ENCODE measurements at places on chromosomes 16 and 17. TPM values are rescaled to one million over a fixed set of nuclear protein-coding genes. Genes with fewer than 3 reads are reported as not detected.
A peak's percentile ranks its signal among the peaks of the same experiment; 100 is the strongest.

The RNF112 gene
- total RNA-seq = 3.1 TPM

The FOXF1 gene
- not detected for total RNA-seq

GRCh38 chr17:80468242-80468641 lies 8.2 kb downstream of the NPTX1 start:
- ATAC-seq = no peak

GRCh38 chr16:18853694-18854093 lies 52.3 kb upstream of the ARL6IP1 start:
- peak; percentile 48 for ATAC-seq

DNA sequence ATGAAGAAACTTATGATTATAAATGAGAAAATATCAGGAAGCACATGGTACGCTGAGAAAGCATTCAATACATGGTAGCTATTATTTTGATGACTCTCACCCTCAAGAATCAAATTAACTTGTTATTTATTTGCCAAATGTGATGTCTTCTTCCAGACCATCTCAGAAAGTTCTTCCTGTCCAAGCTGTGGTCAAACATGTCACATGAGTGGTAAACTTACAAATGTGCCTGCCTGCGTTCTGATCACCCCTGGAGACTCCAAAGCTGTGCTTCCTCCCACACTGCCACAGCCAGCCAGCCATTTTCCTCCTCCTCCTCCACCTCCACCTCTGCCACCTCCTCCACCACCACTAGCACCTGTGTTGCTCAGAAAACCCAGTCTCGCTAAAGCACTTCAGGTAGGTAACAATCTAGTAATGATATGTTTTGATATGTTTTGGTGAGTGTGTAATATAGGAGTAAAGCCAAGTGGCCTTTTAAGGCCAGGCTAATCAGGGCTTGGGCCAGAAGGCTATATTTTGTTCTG lies 16.4 kb upstream of the SMG8 start:
- ATAC-seq = no peak

- peak; percentile 8 for ATAC-seq
Observed at GRCh38 chr17:81294512-81295030, 536 bp downstream of the SLC38A10 start.

DNA sequence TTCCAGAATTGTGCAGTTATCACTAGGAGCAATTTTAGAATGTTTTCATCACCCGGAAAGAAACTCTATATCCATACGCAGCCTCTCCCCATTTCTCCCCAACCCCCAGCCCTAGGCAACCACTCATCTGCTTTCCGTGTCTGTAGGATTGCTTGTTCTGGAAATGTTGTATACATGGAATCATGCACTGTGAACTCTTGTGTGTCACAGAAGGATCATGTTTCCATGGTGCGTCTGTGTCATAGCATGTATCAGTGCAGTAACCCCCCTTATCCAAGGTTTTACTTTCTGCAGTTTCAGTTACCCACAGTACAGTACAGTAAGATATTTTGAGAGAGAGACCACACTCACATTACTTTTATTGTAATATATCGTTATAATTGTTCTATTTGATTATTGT lies 299.4 kb downstream of the CPPED1 start:
- no peak for ATAC-seq

The BLMH gene
- 24.3 TPM for total RNA-seq

GRCh38 chr17:43782913-43783680 lies 2.9 kb downstream of the CFAP97D1 start:
- no peak for ATAC-seq

GRCh38 chr16:56677474-56677873 lies 4.8 kb upstream of the MT1X start:
- no peak for ATAC-seq

The ERN2 gene
- not detected for total RNA-seq

DNA sequence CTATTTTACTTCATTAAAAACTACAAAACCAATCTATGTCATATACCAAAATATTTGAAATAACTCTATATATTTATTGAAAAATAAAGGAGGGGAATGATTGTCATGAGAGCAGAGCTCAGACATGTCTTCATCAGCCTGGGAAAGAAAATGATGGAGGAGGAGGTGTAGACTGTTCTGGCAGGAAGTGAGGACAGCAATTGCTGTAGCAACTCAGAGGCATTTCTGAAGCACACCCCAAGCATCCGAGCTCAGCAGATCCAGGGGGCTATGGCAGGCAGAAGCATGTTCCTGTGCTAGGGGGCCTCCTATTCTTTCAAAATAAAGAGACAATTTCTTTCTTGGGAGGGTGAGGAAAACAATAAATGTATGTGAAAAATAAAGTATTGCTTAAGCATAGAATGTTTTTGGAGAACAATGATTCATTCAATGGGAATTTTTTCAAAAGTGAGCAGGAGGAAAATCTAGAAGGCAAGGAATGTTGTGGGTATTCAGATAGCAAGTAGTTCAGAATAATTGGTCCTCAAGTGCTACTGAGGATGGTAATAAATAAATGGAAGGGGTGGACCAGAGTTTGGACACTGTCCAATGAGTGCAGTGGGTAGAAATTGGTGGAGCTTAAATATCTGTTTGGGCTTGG lies 383.4 kb downstream of the CDH11 start:
- ATAC-seq = no peak

The TMEM132E gene
- total RNA-seq = not detected

- peak; percentile 66 for ATAC-seq
Observed at GRCh38 chr17:732067-732901, at the start of gene TLCD3A. Gene TLCD3A, plus strand, starts transcription at chr17:732596. Its CDS starts 52 bp downstream, at chr17:732648.

- ATAC-seq = no peak
Observed at GRCh38 chr16:10923650-10924214, 18.5 kb downstream of the DEXI start.

The WNT3 gene
- total RNA-seq = not detected

- ATAC-seq = no peak
Observed at GRCh38 chr17:77237232-77238008, 96.7 kb downstream of the SEC14L1 start.

- ATAC-seq = no peak
Observed at GRCh38 chr17:70076831-70077230, 1.8 kb downstream of the KCNJ16 start.

DNA sequence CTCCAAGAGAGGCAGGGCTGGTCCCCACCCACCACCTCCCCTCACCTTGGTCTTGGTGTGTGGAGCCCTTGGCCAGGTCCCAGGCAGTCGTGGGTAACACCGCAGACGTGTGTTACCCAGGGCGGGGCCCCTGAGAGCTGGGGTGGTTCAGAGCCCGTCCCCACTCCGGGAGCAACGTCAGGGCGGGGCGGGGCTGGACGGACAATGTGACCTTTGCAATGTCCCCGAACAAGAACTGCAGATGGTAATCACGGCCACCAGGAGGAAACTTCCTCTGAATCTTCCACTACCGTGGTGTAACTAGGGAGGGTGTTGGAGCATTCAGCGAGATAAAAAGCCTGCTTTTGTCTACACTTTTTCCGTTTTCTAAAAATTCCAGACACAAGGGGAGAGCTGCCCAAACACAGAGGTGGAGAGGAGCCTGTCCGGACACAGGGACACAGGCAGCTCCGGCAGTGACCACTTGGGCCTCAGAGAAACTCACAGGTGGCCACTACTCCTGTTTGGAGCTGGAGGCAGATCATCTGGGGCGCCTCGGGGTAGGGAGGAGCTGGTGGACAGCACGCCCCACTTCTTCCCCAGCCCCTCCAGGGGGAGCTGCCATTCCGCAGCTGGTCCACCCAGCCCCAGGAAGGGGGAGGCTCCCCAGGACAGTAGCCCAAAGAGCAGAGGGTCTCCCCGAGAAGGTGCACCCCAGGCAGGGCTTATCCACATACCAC lies 14.2 kb upstream of the SLC38A10 start:
- ATAC-seq = no peak

The AANAT gene
- not detected for total RNA-seq

The KRTAP9-4 gene
- not detected for total RNA-seq

GRCh38 chr16:50769-51591 lies 2.4 kb downstream of the POLR3K start:
- ATAC-seq = no peak

DNA sequence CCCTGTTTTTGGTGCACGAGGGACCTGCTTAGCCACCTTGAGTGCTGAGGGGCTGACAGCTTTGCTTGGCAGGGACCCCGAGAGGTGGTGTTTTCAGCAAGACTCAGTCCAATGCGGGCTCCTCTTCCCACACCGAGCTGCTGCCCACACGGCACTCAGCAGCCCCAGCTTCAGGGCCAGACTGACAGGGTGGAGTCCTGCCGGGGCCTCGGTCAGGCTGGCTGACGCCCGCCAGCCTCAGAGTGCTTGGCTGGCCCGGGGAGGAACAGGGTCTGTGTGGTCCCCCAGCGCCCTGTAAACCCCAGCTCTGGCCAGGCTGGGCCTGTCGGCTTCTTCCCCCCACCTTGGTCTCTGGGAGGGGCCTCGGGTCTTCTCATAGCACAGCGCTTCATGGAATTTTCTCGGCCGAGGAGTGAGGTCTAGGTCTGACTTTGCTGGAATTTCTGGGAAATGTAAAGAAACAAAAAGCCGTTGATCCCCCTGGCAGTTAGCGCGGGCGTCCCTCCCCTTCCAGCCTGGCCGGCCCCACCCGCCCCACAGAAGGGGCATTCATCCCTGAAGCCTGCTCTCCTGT lies 2.6 kb downstream of the SOX8 start:
- no peak for ATAC-seq

DNA sequence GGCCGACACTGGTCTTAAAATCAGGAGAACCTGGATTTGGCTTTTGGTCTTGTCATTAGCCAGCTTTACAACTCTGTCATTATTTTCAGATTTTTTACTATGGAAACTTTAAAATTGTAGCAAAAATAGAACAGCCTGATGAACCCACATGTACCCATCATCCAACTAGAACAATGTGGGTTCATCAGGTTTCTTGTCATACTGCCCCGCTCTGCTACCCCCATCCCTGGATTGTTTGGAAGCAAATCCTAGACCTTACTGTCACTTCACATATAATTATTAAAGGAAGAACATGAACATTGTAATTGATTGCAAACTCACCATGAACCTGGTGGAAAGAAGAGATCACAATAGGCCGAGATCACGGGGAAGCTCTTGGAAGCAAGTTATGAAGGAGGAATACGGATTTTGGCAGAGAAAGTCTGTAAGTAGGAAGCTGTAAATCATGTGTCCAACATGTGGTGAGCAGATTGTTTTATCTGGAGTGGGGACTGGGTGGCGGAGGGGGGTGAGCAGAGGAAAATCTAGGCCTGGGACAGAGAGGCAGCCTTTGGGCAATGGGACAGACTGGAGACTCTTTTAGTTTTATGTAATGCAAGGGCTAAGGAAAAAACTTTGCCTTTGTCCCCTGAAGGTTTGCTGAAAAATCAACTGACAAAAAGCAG lies 67.0 kb downstream of the PITPNC1 start:
- no peak for ATAC-seq
